ENCODE measurements at places on chromosomes 16 and 17.

- DNase-seq = no peak
Observed at GRCh38 chr17:50956750-50957523, 90.8 kb upstream of the TOB1 start.

DNA sequence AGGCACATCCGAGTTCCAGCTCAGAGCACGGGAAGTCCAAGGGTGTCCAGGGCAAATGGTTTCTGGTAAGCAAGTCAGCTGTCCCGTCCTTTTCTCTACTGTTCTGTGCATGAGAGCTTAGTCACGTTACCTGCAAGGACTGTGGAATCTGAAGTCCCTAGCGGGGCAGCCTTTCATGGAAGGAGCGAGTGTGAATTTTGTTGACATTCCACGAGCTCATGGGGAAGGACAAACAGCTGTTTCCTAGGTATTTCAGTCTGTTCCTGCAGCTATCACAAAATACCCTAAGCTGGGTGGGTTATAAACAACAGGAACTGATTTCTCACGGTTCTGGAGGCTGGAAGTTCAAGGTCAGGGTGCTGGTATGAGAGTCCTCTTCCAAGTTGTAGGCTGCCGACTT is 109.2 kb downstream of the SDR42E1 start:
- DNase-seq = no peak

- DNase-seq = no peak
Observed at GRCh38 chr16:9650284-9650683, 531.9 kb downstream of the GRIN2A start.

GRCh38 chr16:30136971-30137605 is 14.1 kb upstream of the MAPK3 start:
- no peak for DNase-seq

GRCh38 chr17:34601416-34601815 is 22.0 kb downstream of the TMEM132E start:
- no peak for DNase-seq

- no peak for DNase-seq
Observed at GRCh38 chr16:67942200-67942509, 1.8 kb downstream of the LCAT start.
